Memory B cell (primary cell): ENCODE measurements at places on chromosomes 3 and 15.

- DNase-seq, result no peak
Observed at GRCh38 chr15:91357486-91357885, 257.4 kb downstream of the SV2B start.

GRCh38 chr3:13148126-13148525 is 74.9 kb upstream of the IQSEC1 start:
- no peak for DNase-seq

- DNase-seq, result no peak
Observed at GRCh38 chr15:41550066-41550775, 6.2 kb upstream of the RPAP1 start.

GRCh38 chr15:48131324-48131723 is 10.5 kb downstream of the SLC24A5 start:
- DNase-seq, result no peak

DNA sequence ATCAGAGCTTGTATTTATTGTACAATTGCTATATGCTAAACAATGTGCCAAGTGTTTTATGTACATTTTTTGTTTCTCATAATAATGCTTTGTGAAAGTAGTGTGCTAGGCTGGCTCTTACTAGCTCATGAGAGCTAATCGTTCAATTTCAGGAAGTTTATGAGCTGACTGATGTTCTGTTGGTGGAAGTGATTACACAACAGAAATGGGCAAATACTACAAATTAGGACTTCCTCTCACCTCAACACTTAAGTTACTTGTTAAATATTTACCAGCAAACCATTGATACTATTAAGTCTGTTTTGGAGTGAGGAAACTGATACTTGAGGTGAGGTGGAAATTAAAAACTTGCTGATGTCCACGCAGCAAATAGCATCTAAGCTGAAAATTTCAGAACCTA is 32.3 kb downstream of the SLC9C1 start:
- no peak for DNase-seq

- no peak for DNase-seq
Observed at GRCh38 chr15:57382215-57382614, 5.9 kb downstream of the CGNL1 start.

- DNase-seq, result no peak
Observed at GRCh38 chr3:123376451-123377242, 72.2 kb downstream of the ADCY5 start.

DNA sequence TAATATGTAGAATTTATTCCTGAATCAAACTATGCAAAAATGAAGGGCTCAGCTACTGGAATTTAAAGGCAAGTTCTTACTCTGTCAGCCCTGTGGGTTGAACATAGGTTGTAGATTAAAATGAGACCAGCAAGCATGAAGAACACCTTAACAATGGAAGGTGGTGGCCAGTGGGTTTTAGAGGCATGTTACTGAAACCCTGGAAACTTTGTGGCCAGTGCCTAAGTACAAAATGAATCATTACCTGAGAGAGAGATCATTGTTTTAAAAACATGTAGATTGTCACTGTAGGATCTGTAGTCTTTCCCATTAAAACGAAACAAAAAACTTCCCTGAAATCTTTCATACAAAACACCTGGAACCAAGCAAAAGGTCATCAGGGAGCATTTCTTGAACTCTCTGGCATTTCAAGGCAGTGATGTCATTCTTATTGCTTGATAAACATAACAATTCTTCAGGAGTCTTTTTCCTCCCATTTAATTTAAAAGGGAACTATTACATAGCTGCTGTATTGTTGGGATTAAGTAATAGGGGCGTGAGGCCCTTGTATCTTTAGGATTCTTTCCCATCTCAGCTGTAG is 51.8 kb downstream of the TMEM108 start:
- no peak for DNase-seq

- no peak for DNase-seq
Observed at GRCh38 chr3:121649645-121650044, 11.1 kb downstream of the HCLS1 start.

DNA sequence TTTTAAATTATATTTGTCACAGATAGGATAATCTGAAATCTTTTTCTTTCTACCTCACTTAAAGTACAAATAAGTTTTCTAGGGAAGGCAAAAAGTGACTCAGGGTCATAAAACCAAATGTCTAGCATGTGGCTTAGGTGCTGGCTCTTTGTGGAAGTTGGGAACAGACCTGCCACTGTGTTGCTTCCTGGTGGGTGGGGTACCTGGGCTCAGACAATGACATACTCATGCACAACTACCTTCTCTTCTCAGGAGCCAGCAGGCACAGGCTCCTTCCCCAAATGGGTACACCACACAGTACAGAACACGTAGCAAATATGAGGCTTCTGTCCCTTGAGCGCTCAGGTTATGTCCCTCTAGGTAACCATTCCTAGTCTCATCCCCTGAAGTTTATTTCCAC is 40.1 kb upstream of the MUC13 start:
- no peak for DNase-seq

- DNase-seq, result no peak
Observed at GRCh38 chr3:19543212-19543841, 390.7 kb downstream of the EFHB start.
